ENCODE measurements at places on chromosomes 16 and 17.

- no peak for DNase-seq
These were observed at the start of gene B4GALNT2 for GRCh38 chr17:49132699-49133364. TSS of gene B4GALNT2 (plus strand) at chr17:49132769. CDS start at chr17:49132793, 24 bp downstream.

- no peak for DNase-seq
These were observed 12.1 kb downstream of the HSD3B7 start for GRCh38 chr16:30996985-30997724.

DNA sequence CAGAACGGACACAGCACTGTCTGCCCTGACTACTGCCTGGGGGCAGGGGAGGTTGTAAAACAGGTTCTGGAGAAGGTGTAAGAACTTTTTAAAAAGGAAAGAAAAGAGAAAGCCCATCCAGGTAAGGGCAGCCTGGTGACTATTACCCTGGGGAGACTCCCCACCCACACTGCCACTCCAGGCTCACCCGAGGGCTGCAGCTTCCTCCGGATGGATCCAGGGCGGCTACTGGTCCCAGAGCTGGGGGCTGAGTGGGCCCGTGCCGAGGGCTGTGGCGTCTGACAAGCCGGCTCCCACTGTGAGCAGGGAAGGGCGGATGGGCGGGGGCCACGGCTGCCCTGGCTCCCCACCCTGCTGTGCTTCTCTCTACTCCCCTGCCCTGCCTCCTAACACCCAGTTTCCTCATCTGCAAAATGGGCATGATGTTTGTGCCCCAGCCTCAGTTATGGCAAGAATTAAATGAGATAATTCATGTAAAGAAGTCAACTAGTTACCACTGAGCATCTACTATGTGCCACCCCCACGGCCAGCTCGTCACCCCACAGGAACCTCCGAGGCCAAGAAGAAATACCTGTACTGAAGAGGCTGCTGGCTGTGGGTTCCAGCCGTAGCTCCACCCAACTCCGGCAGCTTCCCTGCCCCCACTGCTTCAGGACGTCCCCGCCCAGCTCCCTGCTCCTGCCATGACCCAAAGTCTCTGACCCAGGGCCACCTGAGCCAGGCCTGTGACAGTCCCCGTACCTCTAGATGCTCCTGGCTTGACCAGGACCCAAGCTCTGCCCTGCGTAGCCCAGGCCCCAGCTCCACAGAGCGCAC lies 24.2 kb downstream of the KATNB1 start:
- DNase-seq = no peak

DNA sequence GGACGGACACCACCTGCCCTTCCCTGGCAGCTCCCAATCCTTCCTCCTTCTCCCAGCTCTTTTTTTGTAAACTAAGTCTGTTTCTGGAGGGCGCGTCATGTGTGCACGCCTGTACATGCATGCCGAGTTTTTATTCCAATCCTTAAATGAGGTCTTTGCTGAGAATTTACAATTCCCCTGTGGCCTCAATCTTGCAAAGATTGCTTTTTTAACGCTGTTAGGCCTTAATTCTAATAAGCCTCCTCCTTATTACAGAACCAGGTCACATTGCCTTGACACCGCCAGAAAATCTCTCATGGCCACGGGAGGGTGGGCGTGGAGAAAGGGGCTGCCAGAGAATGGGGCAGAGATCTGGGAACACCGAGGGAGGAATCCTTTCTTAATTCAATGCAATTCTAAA lies 17.6 kb downstream of the RBFOX3 start:
- no peak for DNase-seq

DNA sequence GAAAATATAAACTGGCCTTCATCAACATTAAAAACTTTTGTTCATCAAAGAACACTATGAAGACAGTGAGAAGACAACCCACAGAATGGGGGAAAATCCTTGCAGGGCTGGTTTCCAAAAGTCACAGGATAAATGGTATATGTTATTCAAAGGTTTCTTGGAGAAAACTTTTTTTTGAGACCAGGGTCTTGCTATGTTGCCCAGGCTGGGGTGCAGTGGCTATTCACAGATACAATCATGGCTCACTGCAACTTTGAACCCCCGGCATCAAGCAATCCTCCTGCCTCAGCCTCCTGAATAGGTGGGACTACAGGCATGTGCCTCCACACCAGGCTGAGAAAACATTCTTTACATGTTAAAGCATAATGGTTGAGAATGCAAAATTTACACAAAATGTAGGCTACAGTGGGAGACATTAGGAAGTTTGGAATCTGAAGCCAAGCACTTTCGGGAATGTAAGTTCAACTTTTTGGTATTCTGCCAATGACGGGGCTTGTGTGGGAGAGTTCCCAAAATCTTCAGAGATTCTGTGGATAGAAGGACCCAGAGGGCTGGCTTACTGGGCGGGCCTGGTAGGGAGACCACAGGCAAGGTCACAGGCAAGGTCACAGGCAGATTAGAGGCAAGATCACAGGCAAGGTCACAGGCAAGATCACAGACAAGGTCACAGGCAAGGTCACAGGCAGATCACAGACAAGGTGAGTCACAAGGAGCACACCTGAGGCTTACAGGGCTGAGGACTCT lies 24.2 kb upstream of the ATP2A3 start:
- DNase-seq = no peak

- no peak for DNase-seq
These were observed 2274.0 kb downstream of the TP53TG3F start for GRCh38 chr16:35733278-35733965.

DNA sequence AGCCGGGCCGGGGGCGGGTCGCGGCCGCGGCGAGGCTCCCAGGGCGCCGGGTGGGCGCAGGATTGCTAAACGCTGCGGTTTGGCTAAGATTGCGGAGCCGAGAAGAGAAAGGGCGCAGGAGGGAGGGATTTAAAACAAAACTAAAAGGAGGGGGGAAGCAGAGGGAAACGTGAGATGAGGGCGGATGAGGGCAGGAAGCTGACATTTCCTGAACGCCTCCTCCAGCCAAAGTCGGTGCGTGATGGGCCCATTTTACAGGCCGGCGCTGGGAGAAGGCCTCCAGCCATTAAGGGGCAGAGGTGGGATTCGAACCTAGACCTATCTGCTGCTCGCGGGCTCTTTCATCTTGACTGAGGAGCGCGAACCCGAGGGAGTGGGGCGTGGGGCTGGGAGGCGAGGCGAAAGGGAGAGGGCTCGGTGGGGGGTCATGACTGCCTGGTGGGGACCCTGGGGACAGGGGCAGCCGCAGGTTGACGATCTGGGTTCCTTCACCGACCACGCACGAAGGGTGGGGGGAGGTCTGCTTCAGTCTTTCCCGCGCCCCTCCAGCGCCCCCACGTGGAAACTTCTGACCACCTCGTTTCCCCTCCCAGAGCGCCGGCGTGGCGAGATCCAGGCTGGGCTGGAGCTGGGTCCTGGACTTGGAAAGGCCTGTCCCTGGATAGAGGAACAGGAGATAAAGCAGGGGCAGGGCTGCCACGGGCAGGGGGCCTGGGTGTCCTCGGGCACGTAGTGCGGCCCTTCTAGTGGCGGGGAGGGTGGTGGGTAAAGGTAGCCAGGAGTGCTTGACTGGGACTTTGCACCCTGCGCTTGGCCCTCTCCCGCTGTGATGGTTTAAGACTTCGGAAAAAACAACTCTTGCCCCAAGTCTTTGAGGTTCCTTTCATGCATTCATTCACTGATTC lies 3.8 kb upstream of the TAC4 start:
- no peak for DNase-seq

DNA sequence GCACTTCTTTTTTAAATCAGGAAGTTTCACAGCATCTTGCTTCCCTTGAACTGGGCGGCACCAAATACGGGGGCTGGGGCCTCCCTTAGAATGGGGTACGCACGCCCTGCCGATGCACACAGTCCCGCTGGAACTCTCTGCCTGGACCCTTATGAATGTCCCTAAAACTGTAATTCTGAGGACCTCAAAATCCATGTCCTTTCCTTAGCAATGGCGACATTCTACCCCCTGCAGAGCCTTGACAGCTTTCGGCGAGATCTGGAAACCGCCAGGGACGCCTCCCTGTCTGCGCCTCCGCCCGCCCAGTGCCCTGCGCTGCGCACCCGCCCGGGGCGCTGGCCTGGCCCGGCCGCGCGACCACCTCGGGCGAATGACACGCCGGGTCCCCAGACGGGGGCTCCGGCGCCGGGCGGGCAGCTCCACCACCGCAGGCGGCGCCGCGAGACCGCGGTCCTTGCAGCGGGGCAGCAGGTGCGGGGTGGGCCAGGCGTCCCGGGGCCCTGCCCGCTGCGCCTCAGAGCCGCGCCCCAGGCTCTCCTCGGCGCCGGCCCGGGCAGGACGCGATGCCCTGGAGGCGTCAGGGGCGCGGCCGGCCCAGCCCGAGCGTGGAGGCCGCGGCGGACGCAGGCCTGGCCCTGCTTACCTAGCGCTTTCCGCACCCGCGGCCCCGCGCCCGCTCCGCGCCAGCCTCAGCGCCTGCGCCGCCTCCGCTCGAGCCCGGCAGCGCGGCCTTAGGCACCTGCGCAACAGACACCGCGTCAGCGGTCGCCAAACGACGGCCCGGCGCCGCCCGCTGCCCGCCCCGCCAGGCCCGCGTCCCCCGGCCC lies 548 bp downstream of the HAGH start:
- DNase-seq = no peak
